Osteocyte (in vitro differentiated cells): ENCODE measurements at places on chromosomes 6 and 20. TPM values are rescaled to one million over a fixed set of nuclear protein-coding genes. Genes with fewer than 3 reads are reported as not detected.

Gene SNAP91
- total RNA-seq: 0.11 TPM in 1 of 2 replicates, not detected in the other

Gene KCNQ5
- 5.5 and 7.2 TPM in 2 replicates for total RNA-seq

Gene ZNF391
- total RNA-seq: 2.4 and 4.0 TPM in 2 replicates

Gene SIGLEC1
- 0.21 TPM in 2 replicates for total RNA-seq

Gene SIRPB2
- total RNA-seq: not detected in 2 replicates

Gene GRM1
- total RNA-seq: not detected in 2 replicates

Gene PTGIS
- total RNA-seq: 67.6 and 72.1 TPM in 2 replicates

Gene IPCEF1
- 0.31 and 0.46 TPM in 2 replicates for total RNA-seq

Gene LRFN2
- not detected in 2 replicates for total RNA-seq

Gene RFX6
- not detected in 2 replicates for total RNA-seq

Gene B3GALT4
- total RNA-seq: 6.3 and 6.5 TPM in 2 replicates
